ENCODE measurements at places on chromosomes 2 and 18. TPM values are rescaled to one million over a fixed set of nuclear protein-coding genes. Genes with fewer than 3 reads are reported as not detected.

DNA sequence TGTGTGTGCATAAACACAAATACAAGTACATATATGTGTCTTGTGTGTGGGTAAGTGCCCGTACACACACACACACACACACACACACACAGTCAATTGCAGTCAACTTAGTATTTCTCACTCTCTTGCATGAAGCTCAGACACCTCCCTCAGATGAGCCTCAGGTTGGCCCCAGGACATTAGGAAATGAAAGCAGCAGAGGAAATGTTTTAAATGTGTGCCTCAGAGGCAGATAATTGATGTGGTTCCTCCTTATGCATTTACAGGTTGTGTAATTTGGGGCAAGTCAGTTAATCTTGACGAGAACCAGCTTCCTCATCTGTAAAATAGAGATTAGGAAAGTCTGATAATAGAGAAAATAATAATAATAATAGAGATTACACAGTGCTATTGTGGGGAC lies 814.0 kb upstream of the ID2 start:
- no peak for DNase-seq

GRCh38 chr2:168245074-168245825 lies 2.1 kb downstream of the STK39 start:
- no peak for DNase-seq

- DNase-seq = no peak
Observed at GRCh38 chr2:200168641-200169555, 137.6 kb upstream of the SPATS2L start.

GRCh38 chr2:60548845-60549237 lies 4.6 kb downstream of the BCL11A start:
- no peak for DNase-seq

DNA sequence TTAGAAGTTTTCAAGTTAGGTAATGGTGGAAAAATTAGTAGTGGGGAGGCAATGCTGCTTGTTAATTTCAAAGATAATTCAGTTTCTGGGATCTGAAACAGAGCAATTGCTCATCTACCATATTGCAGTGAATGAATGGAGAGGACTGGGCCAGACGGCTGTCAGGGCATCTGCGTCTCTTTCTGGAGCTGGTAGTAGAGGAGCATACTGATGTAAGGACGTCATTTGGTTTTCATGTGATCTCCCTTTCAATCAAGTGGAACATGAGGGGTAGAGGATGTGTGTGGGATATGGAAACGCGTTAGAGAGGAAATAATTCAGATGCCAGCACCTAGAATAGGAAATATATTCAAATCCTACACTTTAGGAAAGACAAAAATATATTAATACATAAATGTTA lies 490.3 kb downstream of the ADCYAP1 start:
- no peak for DNase-seq

- DNase-seq = no peak
Observed at GRCh38 chr2:236550701-236551465, 18.7 kb upstream of the ACKR3 start.

- no peak for DNase-seq
Observed at GRCh38 chr18:2312440-2312839, 258.9 kb downstream of the METTL4 start.

- no peak for DNase-seq
Observed at GRCh38 chr2:191661097-191661924, 16.6 kb upstream of the NABP1 start.

DNA sequence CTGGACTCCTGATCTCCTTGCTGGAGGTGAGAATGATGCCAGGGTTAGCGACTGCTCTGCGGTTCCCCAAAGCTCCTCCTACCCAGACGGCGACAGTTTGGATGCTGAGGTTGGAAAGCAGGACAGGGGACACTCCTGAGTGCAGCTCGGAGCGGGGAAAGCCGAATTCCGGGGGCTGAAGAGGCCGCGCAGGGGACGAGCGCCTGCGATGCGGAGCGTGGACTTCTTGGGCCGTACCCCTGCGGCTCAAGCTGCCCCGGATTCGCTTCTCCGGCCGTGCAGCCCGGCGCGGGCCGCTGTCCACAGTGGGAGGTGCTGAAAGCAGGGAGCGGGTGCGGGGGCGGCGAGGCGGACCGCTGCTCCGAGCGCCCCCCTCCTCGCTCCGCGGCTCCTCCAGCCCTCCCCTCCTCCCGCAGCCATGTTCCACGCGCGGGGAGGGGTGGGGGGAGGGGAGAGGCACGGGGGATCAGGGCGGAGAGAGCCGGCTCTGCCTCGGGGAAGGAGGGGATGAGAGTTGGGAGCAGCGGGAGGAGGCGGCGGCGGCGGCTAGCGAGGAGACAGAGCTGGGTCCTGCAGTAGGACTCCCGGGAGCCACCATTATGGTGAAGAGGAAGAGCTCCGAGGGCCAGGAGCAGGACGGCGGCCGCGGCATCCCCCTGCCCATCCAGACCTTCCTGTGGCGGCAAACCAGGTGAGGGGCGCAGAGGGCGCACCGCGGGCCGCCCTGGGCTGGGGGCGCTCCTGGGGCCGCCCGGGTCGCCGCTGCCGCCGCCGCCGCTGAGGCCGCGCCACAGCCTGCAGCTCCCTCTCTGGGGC lies at the start of gene UNC80:
UNC80 (plus strand) TSS at position 359 of the 816 bp plus-strand sequence; CDS start at position 600, 241 bp downstream.
- peak; percentile 75 for DNase-seq

GRCh38 chr2:4272261-4272858 lies 569.0 kb downstream of the DCDC2C start:
- DNase-seq = peak; percentile 35

DNA sequence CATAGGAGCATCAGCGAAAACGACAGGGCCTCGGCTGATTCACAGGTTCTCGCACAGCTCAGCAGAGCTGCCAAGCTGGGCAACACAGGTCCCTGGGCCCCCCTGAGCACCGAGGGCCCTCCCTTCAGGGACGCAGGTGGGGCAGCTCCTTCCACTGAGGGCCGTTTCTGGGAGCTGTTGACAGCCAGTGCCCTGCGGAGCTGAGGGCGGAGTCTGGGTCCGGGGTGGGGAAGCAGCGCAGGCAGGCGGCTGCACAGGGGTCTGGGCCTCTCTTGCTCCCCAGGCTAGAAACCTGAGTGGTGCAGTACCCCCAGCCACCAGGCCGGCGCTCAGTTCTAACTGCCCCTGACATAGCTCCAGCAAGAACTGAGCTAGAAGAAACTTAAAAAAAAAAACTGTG lies 65.7 kb downstream of the PXDN start:
- no peak for DNase-seq

DNA sequence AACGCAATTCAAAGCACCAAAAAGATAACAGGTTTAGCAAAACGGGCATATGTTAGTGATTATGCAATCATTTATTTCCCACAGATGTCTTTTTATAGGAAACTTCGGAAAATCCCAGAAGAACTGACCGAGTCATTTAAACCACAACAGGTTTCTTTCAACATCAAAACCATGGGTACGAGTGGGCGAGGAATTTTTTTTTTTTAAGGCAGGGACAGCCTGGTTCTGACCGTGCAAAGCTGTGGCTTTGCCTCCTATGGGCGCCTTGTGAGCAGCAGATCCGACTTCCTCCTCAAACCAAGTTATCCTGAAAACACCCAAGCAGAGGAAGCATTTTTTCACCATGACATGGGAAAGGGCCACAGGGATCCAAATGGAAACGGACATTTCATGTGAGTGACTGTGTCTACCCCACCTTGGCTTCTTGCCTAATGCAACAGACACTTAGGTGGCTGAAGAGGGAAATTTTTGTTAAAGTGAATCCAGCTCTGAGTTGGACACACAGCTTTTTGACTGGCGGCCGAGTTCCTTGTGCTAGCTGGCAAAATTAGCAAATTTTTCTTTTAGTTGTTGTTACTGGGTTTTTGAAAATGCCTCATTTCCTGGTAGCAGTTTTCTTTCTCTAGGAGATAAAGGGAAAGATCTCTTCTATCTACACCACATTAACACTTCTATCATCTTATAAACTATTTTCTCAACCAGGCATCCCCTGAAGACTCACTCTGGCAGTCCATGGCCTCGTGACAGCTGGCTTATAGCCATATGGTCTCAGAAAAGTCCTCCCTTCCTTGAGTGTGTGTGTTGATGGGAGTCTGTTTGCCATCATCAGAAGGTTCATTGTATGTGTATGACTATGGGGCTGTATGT lies 487.4 kb upstream of the ZEB2 start:
- DNase-seq = peak; percentile 95

DNA sequence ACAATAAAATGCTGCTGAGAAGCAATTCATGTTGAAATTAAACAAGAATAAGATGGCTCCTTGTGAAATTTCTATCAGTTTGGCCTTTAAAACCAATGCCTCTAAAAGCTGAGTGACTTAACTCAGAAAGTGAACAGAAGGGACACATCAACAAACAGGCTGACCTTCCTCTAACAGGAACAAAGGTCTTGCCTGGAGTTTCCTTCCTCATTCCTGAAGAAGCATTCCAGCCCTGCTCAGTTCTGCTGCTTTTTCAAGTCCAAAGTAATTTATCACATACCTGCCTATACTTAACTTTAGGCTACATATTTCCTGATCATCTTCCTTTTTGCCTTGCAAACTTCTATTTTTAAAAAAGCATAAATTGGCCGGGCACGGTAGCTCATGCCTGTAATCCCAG lies 14.1 kb downstream of the PTRHD1 start:
- no peak for DNase-seq

GRCh38 chr2:239366740-239367139 lies 34.1 kb downstream of the HDAC4 start:
- no peak for DNase-seq

DNA sequence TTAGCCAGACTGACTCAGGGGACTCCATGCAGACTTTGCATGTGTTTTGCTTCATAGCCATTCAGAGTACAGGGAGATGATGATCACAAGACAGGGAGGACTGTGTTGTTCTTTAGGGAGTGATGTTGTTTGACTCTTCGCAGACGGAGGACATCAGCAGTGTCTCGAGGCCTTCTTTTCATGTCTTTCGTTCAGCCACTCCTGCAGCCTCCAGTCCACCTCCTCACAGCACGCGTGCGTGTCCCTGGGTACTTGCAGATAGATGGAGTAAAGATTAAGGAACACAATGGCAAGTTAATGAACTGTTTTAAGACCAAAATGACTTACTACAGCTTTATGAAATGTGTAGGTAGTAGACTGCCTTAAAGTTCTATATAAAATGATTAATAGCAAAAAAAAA lies 114.7 kb downstream of the MAP4K4 start:
- DNase-seq = no peak

GRCh38 chr2:68377137-68377780 lies 12.2 kb downstream of the PLEK start:
- no peak for DNase-seq

DNA sequence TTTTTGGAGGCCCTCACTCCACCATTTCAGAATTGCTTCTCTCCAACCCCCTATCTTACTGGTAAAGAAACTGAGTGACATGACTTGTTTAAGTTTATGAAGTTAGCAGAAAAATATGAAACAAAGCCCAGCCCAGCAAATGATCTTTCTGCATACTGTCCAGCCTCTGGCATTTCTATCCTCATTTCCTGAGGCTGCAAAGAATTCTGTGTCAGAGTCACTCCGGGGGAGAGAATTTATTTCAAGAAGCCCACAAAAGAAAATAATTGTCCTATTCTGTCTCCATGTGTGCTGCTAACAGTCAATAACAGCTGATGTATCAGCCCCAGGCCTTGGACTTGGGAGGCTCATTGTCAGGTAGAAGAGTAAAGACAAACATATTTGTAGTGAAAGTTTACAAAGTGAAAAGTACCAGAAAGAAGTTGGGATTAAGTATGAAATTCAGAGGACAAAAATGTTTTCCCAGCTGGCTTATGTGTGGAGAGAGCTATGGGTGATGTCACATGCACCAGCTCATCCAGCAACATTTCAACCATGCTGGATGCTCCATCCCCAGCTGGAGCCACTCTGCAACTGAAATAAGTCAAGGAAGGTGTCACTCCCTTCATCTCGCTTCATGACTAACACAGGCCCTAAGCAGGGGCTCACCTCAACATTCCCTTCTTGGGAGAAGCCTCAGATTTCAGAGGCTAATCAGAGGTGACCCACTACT lies 42.3 kb downstream of the TRABD2A start:
- DNase-seq = no peak

GRCh38 chr2:60383401-60384143 lies 169.9 kb downstream of the BCL11A start:
- DNase-seq = no peak

DNA sequence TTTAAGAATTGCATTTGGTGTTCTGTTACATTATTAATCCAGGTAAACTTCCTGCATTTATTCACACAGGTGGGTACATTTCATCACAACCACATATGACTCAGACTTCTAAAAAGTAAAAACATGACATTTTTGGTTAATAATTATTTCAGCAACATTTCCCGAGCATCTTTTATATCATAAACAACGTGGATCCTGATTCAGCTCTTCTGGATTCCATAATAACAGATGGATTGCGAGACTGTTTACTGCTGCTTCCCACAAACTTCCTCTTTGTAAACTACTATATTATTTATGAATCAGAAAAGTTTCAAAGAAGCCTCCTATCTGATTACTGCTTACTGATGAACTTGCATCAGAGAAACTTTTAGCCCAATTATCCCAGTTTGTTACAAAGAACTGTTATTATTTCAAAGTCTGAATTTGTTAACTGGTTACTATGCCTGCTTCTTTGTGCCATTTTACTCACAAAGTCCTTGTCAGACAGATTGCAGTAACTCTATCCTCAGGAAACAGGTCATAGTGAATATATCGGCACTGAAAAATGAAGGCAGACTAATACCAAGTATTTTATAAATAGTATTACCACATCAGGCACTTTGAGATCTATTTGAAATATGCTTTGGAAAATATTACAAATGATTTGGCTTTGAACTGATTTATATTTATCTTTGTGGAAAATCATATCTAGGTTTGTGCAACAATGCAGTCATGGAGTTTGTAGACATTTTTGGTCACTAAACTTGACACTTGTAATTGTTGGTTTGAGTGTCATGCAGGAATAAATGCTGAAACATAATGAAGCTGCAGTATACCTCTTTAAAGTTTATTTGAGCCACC lies 511.6 kb downstream of the PLCL1 start:
- no peak for DNase-seq

GRCh38 chr2:25980951-25981350 lies 1.3 kb downstream of the KIF3C start:
- DNase-seq = no peak

DNA sequence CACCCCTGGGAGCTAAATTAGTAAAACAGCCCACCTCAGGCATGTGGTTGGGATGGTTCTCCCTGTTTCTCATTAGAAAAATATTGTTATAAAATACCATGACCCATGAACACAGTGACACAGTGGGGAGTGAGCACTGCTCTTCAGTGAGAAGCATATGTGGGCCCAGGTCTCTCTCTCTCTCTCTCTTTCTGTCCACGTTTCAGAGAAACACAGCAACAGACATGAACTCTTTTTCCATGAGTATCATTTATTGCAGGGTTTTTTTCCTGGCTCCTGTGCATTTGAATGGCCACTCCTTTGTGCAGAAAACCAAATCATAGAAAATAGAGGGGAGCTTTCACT lies 41.2 kb downstream of the CYRIA start:
- no peak for DNase-seq

- no peak for DNase-seq
Observed at GRCh38 chr2:152383702-152384101, 48.7 kb downstream of the FMNL2 start.

AQP12B gene
- total RNA-seq = not detected

FBXO15 gene
- total RNA-seq = 0.63 TPM

POMC gene
- 0.34 TPM for total RNA-seq

WDR12 gene
- 112 TPM for total RNA-seq

RAX gene
- not detected for total RNA-seq

OBSL1 gene
- total RNA-seq = 45.3 TPM

NDUFB3 gene
- total RNA-seq = 303 TPM

GALM gene
- total RNA-seq = 3.3 TPM

PID1 gene
- 6.1 TPM for total RNA-seq

EFHD1 gene
- total RNA-seq = 0.95 TPM

IL1F10 gene
- total RNA-seq = not detected

NOL4 gene
- 0.68 TPM for total RNA-seq
